ENCODE measurements at places on chromosomes 12 and 14.
A peak's percentile ranks its signal among the peaks of the same experiment; 100 is the strongest.

DNA sequence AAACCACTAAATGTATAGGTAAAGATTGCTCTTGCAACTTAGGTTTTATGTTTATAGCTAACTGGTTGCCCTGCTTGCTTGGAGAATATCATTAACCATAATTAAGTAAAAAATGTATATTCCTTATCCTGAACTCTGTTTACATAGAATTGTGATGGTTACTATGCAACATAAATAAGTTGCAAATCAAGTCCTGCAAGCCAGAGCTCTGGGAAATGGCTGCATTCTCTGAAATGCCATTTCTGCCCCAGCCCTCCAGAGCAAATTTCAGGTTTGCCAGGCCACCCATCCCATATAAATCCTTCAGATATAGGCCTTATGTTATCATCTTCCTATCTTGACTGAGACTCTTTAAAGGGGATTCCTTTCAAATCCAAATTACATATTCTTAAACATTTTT is 118.4 kb upstream of the MYF6 start:
- DNase-seq = no peak

DNA sequence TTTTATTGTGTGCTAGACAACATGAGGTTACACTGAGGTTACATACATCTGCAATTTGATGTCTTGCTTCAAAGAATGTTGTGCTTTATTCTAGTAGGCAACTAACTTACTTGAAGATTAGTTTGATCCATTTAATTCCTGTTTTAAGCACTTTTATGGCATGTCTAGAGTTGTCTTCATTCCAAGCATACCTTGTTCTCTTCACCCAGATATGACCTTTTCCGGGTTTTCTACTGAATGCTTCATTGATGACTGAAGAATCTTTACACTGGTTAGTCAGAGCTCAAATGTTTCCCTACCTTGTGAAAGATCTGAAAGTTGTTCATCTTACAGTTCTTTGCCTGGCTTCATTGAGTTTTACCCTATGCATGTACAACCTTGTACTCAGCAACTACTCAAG is 274.0 kb upstream of the KITLG start:
- no peak for DNase-seq

GRCh38 chr12:85310456-85311076 is 30.5 kb downstream of the ALX1 start:
- no peak for DNase-seq

- DNase-seq = peak; percentile 82
Measured at GRCh38 chr12:65948320-65949008, 124.2 kb downstream of the HMGA2 start.

DNA sequence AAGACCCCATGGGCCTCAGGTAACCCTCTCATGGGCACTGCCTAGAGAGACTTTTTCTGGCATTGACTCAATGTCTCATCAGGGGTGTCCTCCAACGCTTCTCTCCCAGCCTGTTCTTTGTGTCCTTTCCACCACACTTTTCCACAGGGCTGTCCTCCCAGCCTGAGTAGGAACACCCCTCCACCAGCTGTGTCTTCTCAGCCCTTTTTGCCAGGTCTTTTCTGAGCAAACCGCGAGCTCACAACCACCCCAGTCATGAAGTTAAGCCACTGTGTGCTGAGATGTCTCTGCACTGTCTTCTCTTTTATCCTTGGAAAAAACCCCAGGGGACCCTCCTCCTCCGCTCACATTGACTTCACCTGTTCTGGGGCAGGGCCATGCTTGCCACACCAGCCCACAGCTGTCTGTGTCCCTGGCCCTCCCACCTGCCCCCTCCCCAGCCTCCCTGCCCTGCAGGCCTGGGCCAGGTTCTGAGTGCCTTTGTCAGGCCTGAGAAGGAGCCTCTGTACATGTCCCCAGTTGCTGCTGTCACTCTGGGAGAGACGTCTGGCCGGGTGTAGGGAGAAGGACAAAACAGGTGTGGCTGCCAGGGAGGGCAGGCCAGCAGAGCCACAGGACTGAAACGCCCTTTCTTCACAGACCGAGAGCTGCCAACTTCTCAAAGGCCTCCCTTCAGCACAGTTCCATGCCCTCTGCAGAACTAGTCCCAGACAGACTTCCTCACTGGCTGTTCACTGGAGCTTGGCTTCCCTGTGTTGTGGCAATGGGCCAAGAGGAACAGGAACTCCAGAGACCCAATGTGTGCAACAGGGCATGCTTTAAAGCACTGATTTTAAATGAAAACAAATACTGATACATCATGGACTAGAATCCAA is 50.5 kb upstream of the PNMA1 start:
- peak; percentile 37 for DNase-seq

- DNase-seq = no peak
Measured at GRCh38 chr12:83186419-83186818, 499.7 kb downstream of the TMTC2 start.

DNA sequence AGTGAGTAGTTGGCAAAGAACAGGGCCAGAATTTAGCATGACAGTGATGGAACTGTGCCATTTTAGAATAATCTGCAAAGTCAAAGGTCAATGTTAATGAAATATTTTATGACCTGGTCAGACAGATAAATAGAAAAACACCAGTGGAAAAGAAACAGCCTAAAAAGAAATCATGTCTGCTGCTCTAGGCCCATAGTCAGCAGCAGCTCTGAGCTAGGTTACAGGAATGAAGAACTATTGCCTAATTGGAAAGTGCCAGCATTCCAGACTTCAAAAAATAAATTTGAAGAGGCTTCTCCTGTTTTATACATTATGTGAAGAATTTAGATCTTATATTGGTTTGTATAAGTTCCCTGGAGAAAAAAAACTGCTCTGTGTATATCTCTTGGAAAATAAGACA is 9.8 kb downstream of the NPC2 start:
- DNase-seq = no peak

- no peak for DNase-seq
Measured at GRCh38 chr12:118743896-118744700, 237.2 kb upstream of the SRRM4 start.

DNA sequence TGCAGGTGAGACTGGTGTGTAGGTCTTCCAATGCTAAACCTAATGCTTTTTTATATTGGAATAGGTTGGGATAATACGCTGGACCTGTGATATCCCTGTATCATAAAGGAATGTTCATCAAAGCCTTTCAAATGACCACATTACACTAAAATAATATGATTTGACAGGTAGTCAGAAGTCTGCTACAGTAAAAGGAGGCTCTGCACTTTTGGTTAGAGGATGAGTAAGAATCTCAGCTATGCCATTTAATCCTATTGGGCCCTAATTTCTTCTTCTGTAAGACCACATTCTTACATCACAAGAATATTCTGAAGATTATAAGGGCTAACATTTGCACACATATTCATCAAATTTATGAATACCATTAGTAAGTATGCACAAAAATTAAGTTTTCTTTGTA is 250.5 kb upstream of the FLRT2 start:
- no peak for DNase-seq

GRCh38 chr12:51202718-51203117 is 15.1 kb downstream of the POU6F1 start:
- DNase-seq = no peak

DNA sequence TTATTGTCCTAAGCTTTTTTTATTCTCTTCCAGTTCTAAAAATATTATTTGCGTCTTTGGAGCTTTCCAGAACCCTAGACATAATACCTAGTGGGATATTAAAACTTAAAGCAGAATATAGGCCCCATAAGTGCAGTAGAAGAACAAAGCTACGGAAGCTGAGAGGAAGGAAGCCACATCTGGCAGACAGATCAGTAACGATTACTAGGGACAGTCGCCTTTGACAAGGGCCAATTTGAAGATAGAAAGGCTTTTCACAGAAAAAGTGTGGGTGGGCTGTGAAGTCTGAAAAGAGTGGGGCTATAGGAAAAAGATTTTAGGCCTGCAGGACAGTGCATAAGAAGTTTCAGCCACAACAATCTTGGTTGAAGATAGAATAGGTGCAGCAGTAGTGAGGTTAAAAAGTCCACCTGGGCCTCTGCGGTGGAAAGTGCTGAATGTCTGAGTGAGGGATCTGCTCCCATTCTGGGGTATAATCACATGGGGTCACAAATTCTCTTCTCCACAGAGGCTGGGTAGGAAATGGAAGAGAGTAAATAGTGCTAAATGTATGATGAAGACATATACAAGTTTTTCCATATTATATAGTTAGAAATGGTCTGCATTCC is 114.5 kb downstream of the CMAS start:
- no peak for DNase-seq

DNA sequence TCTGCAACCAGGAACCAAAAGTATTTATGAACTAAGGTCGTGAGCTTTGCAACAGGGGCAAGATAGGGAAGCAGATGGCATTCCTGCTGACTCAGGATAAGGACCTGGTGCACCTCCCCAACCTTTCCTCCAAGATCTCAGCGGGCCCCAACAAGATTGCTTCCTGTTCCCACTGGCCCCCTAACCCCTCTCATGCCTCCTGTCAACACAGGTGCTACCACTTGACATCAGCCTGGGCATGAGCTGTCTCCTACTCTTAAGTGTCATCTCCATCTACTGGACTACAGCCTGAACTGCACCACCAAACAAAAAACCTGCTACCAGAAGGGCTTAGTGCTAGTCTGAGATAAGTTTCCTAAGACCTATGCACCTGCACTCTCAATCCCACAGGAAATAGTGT is 32.7 kb downstream of the MED6 start:
- DNase-seq = no peak

DNA sequence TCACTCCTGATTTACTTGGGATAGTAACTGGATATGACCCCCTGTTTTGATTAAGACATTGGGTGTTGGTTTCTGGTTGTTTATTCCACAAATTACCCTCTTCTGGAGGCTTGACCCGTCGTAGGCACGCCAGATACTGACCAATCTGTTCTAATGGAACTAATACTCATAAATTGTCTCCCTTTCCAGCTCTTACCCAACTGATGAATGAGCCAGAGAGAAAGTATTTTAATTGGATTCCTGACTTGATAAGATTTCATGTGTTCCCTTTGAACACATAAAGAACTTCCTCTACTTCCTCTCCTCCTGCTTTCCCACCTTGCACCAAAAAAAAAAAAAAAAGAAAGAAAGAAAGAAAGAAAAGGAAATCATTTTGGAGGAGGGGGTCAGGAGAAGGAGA is 340.9 kb downstream of the PCNX1 start:
- no peak for DNase-seq

- peak; percentile 53 for DNase-seq
Measured at GRCh38 chr12:1660304-1661187, 30.3 kb upstream of the ADIPOR2 start.

DNA sequence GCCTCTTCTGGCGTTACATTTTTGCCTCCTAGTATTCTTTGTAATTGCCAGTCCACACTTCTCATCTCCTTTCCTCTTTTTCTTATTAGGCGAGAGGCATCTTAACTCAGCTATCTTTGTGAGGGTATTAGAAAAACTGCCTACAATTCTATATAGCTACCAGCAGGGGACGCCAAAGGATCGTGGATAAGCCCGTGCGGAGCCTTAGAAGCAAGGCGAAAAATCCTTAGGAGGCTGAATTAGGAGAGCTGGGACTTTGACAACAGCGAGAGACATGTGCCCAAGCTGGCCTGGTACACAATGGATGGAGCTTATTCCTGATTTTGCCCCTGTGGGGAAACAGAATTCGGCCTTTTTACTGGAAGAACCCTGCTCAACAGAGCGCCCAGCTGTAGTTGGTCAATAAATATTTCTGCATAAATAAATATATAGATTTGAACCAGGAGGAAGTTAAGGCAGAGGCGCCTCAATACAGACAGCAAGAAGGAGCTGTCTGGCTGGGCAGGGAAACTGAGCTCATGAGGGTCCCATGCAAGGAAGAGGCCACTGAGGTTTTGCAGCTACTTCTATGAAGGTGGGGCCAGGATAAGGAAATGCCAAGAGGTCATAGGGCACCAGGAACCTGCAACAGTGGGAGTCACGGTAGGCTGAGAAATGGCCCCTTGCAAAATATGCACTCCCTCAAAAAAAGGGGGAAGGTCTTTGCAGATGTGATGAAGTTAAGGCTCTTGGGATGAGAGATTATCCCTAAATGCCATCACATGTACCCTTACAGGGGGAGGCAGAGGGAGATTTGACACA is 14.6 kb upstream of the RBM19 start:
- DNase-seq = peak; percentile 6

- DNase-seq = no peak
Measured at GRCh38 chr12:28583701-28584261, 393.5 kb downstream of the CCDC91 start.

Measured in amygdala (tissue), 56 donors.